Activated T-cell treated with anti-CD3 and anti-CD28 coated beads for 1 hour (primary cell): ENCODE measurements at places on chromosomes 3 and 15.
A peak's percentile ranks its signal among the peaks of the same experiment; 100 is the strongest.

DNA sequence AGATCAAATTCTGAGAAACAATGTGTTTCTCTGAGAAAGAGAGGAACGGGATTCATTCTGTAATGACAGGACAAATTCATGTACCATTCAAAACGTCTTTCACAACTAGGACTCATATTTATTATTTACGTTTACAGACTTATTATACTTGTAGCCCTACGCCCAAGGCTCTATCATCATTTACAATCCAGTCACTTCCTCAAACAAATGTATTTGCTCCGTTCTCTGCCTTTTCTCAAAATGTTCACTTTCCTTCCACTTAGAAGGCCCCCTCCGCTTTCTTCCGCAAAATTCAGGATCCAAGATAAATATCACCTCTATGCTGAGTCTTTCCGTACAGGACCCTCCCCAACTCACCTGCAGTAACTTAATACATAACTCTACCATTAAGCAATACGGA, 745 bp downstream of the RSL24D1 start:
- DNase-seq, result no peak

- DNase-seq, result no peak
Measured at GRCh38 chr3:127074900-127075360, 92.0 kb downstream of the PLXNA1 start.

DNA sequence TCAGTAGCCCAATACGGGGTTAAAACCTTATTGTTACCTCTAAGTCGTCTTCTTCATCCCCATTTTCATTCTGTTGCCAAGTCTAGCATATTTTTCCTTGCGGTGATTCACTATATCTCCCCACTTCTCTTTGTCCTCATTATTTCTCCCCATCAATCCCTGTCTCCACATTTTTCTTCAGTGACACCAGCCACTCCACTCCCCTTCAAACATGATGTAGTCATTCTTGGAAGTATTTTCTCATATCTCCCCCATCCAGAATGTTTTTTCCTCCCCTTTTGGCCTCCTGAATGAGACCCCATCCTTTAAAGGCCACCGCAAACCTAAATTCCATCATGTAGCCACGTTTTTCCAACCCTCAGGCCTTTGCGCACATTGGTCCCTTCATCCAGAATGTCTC, 105.9 kb downstream of the TOP2B start:
- no peak for DNase-seq

DNA sequence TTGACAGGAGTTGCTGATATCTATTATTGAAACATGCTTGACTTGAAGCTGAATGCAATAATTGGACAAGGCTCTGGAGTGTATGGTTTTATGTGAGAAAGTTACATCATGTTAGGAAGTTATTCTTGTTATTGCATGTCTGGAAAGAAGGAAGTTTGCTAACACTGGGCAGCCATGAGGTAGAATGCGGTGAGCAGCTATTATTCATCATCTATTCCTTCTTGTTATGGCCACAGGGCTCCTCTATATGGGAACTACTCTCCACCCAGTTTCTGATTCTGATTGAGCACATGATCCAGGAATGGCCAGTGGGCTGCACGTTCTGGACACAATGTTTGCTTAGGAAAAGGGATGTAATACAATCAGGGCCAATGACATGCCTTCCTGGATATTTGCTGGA, 37.8 kb upstream of the SCN5A start:
- DNase-seq, result no peak

- no peak for DNase-seq
Measured at GRCh38 chr3:126275620-126275904, 81.6 kb downstream of the KLF15 start.

GRCh38 chr15:99239545-99240198, 9.7 kb downstream of the TTC23 start:
- DNase-seq, result no peak

GRCh38 chr15:58440922-58441321, 9.1 kb downstream of the LIPC start:
- no peak for DNase-seq

DNA sequence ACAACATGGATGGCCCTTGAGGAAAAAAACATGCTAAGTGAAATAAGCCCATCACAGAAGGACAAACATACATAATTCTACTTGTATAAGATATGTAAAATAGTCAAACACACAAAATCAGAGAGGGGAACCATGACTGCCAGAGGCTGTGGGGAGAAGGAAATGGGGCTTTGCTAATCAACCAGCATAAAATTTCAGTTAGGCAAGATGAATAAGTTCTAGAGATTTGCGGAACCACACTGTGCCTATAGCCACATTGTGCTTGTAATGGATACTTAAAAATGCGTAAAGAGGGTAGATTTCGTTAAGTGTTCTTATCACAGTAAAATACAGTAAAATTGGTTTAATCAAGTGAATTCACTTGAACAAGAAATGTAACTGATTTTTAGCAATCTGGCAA, 33.7 kb upstream of the SPTBN5 start:
- DNase-seq, result no peak

- DNase-seq, result no peak
Measured at GRCh38 chr3:75631541-75631940, 32.6 kb upstream of the FRG2C start.

GRCh38 chr3:33167284-33167683, 51.3 kb downstream of the SUSD5 start:
- no peak for DNase-seq

DNA sequence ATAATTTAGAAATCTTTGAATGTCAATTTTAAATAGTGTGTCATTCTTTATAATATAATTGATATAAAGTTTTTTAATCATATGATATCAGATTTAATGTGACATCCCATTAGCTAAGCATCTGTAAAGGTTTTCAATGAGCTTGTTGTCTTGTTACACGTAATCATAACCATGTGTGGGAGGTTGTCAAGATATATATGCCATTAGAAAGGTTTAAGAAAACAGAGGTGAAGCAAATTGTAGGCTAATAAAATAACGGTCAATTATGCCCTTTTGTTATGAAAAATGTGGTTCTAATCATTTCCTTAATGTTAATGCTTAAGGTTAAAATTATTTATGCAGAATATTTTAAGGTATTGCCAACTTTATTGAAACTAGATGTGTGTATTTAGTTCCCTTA, 56.3 kb downstream of the RSRC1 start:
- no peak for DNase-seq

DNA sequence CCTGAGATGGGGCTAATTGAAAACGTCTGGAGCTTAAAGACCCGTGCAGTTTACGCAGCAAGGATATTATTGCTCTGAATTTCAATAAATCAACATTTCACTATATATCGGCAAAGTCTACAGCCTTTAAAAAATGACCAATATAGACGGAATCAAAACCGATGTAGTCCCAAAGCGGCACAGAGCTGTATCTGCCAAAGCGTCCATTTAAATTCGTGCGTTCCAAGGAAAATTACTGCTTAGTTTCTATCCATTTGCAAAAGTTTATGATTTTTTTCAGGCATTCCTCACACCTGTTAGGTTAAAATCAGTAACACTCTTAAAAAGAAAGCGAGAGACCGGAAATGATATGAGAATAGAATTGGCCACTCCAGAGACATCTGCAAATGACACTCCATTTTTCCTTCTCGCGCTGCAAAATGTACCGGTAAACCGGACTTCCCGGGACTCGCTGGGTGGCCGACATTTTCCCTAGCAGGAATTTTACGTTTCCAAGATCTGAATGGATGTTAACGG, 777 bp upstream of the EIF4A2 start:
- no peak for DNase-seq

- DNase-seq, result no peak
Measured at GRCh38 chr3:118809696-118810498, 224.7 kb downstream of the IGSF11 start.

DNA sequence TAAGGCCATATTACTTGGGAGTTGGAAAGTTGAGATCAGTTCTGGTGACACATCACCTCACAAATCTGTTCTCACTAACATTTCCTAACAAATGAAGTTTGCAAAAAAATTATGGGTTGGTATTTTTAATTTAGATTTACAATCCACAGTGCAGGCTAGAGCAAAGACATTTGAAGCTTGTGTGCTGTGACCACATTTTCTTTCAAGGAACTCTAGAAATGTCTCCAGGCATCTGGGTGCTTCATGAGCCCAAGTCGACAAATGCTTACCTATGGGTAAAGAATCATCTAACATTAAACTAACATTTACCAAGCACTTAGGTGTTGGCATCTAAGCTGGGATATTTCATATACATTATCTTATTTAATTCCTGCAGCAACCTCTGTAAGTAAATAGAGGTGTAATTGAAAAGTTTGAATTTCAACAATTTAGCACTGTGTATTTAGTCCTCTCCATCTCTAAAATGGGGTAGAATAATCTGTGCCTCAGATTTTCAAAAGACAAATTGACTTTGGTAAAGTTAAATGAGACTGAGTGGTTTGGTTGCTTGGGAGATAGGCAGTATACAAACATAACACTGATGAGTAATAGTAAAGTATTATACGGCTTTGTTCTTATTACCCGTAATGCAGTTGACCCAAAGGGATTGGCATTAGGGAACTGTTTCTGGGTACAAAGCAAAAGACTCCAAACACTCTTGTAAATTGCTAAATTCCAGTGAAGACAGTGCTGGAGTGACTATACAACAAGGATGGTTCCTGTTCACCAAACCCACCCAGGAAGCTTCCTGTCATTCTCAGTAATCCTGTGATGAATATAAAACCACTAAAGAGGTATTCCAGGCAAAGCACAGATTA, 162.5 kb downstream of the TPRG1 start:
- no peak for DNase-seq

DNA sequence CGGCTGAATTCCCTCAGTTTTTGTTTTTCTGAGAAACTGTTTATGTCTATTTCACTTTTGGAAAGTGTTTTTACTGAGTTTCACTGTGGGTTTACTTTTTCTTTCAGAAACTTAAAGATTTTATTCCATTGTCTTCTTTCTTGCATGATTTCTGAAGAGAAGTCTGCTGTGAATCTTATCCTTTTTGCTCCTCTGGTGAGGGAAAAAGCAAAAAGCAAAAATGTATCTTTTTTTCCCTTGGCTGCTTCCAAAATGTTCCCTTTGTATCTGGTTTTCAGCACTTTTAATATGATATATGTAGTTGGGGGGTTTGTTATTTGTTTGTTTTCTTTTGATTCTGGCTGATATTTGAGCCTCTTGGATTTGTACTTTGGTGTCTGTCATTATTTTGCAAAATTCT, 538.0 kb downstream of the GABRG3 start:
- no peak for DNase-seq

GRCh38 chr15:78244893-78245292, 10.5 kb upstream of the ACSBG1 start:
- no peak for DNase-seq

DNA sequence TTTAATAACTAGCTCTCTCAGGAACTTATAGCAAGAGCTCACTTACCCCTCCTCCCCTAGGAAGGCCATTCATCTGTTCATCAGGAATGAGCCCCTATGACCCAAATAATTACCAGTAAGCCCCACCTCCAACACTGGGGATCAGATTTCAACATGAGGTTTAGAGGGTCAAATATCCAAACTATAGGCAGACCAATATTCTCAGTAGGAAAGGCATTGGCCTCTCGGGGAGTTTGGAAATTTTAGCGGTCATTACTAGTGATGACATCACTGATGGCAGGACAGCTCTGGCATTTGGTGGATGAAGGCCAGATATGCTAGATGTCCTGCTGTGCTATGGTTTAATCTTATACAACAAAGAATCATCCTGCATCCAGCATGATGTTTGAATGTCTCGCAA, 15.2 kb upstream of the CD47 start:
- DNase-seq, result no peak

DNA sequence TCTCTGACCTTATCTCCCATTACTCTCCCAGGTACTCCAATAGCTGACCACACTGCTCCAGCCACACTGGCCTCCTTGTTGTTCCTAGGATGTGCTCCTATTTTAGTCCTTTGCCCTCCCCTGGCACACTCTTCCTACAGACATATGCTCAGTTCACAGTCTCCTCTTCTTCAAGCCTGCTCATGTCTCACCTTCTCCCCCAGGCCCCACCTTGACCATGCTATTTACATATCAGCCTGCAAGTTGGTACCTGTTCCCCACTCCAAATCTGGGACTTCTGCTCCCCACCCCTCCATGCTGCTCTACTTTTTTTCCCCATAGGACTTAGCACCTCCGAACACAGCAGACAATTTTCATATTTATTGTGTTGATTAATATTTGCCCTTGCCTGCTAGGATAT, 84.9 kb upstream of the BCL6 start:
- DNase-seq, result no peak

- no peak for DNase-seq
Measured at GRCh38 chr15:83658430-83659416, 4.8 kb downstream of the ADAMTSL3 start.

GRCh38 chr3:183533412-183534132, 21.9 kb downstream of the KLHL6 start:
- DNase-seq, result no peak

GRCh38 chr15:96052572-96053030, 277.9 kb upstream of the NR2F2 start:
- no peak for DNase-seq

DNA sequence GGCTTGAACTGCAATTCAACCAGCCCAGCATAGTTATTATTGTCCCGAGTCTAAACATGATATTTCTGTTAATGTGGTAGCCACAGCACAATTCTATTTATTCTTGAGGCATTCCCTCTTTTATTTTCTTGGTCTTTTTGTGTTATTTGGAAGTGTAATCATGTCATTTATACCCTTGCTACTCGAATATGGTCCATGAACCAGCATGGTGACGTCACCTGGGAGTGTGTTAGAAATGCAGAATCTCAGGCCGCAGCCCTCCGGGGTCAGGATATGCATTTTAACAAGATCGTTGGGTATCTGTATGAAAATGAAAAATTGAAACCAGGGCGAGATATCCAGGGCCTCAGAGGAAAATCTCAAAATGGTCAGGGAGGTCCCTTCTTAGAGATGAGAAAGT, 165.0 kb upstream of the CTDSPL start:
- DNase-seq, result no peak

GRCh38 chr15:92904722-92905571, 4.8 kb downstream of the CHD2 start:
- no peak for DNase-seq

GRCh38 chr15:66701422-66702034, 508 bp upstream of the SMAD6 start:
- peak; percentile 6 for DNase-seq

- DNase-seq, result no peak
Measured at GRCh38 chr15:31381801-31382712, 55.4 kb downstream of the KLF13 start.

DNA sequence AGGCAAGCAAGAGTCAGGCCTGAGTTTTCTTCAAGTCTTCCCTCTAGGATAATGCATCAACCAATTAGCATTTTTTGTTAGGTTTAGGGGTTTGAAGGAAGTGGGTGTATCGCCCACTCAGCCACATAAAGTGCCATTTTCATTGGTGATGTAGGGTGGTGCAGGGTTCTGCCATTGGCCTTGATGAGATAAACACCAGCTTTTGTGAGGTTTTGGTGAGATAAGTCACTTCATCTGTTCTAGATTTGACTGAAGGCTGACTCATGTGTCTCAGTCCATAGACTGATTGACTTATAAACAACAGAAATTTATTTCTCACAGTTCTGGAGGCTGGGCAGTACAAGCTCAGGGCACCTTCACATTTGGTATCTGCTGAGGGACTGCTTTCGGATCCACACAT, 84.5 kb upstream of the C3orf80 start:
- DNase-seq, result no peak

GRCh38 chr3:33636125-33636850, 81.8 kb downstream of the CLASP2 start:
- no peak for DNase-seq

- no peak for DNase-seq
Measured at GRCh38 chr3:197028728-197029510, 698 bp downstream of the MELTF start.

- DNase-seq, result no peak
Measured at GRCh38 chr3:188092648-188093047, 61.3 kb upstream of the LPP start.

- no peak for DNase-seq
Measured at GRCh38 chr3:72510247-72510646, 338.0 kb downstream of the SHQ1 start.
